ENCODE measurements at places on chromosomes 6 and 20.

DNA sequence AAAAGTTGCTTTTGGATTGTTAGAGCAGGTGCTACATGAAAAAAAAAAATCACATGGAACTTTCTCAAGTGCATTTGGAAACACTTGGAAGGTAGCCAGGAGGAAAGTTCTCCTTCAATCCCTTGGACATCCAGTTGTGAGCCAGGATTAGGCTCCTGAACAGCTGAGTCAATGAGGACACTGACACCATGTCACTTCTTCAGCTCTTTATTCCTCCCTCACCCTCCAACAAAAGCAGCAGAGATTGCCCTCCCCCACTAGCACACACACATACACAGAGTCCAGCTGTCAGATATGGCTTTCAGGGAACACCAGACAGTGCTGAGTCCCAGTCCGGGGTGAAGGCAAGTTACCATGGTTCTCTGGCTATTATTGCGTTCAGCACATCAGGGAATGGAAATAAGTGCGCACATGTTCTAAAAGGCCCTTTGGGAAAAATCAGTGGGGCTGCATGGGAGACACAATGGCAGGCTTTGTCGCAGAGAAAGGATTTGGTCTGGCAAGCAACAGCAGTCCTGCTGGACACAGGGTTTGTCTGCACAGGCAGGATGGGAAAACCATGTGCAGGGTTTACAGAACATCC, 124.7 kb upstream of the MARCKS start:
- DNase-seq, result no peak

DNA sequence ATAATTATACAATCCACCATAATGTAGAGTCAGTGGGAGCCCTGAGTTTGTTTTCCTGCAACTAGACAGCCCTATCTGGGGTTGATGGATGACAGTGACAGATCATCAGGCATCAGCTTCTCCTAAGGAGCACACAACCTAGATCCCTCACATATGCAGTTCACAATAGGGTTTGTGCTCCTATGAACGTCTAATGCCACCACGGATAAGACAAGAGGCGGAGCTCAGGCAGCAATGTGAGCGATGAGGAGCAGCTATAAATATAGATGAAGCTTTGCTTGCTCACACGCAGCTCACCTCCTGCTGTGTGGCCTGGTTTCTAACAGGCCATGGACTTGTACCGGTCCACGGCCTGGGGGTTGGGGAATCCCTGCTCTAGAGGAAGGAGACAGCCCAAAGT, 25.9 kb downstream of the EDEM2 start:
- no peak for DNase-seq

GRCh38 chr20:16922834-16923233, 174.7 kb downstream of the OTOR start:
- DNase-seq, result no peak

GRCh38 chr20:38208523-38208922, 43.5 kb upstream of the TGM2 start:
- no peak for DNase-seq

DNA sequence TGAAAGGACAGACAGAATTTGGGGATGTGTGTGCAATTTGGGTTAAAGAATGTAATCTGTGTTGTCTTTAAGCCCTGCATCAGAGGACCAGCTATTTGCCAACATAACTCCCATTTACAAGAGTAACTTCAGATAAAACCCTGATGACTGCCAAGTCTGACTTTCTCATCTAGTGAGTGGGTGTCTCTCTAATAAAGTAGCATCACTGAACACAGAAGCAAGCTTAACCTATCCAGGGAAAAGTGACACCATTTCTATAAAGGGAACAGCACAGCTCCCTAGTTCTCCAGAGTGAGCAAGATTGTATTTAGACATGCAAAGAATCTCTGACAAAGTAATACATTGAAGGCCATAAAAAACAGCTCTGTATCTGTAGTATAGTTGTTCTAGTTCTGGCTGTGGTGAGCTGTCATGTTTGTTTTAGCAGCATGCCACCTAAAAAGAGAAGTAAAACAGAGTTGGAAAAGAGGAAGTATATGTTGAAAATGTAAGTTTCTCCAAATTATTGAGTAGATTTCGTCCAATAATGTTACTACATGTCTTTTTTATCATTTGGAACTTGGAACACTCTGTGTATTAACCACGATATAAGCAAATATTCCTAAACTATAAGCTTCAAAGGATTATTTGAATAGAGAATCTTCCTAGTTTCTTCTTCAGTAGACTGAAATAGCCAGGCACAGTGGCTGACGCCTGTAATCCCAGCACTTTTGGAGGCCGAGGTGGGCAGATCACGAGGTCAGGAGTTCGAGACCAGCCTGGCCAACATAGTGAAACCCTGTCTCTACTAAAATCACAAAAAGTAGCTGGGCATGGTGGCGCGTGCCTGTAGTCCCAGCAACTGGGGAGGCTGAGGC, 8.8 kb upstream of the PIM1 start:
- peak; percentile 34 for DNase-seq

DNA sequence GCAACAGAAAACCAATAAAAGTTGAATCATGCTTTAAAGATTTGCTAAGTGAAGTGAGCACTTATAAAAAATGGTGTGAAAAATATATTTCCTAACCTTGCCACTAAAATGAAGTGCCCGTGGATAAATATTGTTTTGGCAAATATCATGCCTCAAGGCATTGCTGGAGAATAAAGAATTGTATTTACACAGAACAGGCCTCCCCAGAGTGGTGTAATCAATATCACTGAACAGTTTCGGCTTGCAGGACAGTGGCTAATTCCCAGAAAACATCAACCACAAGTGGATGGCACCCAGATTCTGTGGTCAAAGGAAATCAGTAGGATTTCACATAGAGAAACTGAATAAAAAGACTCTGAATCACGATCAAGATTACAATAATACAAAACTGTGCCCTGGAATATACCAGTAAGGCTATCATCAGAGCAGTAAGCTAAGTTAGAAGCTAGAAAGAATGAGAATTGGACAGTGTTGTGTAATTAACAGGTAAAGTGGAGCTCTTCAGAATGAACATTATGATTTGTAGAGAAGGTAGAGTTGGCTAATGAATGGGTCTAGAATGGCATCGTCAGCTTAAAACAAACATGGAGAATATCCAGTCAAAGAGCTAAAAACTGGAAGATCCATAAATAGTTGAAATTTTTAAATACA, 1026.9 kb upstream of the ADGRB3 start:
- DNase-seq, result no peak

DNA sequence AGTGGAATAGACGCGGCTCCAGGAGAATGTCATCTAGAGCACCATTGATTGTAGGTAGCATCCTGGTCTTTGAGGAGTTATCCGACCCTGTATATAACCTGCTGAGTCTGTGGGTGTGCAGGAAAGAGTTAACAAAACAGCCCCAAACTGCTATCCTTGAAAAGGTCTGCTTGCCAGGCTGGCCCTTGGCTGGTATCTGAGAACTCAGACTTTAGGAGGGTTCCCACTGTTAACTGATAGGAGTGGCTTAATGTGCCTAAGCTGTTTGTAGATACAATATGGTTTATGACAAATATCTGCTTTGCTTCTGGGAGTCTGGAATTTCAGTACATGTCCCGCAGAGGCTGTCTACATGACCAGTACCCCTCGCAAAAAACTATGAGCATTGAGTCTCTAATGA, 27.6 kb upstream of the MCUR1 start:
- DNase-seq, result no peak

DNA sequence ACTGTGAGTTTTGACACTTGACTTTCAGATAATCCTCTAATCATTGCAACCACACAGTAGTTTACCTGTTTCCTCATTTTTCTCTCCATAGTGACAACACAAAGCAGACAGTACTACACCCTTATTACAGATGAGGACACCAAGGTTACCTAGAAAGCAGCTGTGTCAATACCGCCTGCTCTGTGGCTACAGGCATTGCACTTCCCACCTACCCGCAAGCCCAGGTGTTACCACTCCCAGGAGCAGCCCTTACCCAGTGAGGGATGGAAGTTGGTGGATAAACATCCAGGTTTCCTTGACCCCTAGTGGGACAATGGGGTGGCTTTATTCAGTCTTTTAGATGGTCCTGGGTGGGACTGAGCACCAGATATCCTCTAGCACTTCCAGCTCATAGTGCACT, 503.6 kb downstream of the PTPRT start:
- no peak for DNase-seq

GRCh38 chr6:163828038-163828795, 413.7 kb downstream of the QKI start:
- peak; percentile 20 for DNase-seq

- no peak for DNase-seq
Observed at GRCh38 chr6:165971202-165971601, 196.4 kb downstream of the TBXT start.

DNA sequence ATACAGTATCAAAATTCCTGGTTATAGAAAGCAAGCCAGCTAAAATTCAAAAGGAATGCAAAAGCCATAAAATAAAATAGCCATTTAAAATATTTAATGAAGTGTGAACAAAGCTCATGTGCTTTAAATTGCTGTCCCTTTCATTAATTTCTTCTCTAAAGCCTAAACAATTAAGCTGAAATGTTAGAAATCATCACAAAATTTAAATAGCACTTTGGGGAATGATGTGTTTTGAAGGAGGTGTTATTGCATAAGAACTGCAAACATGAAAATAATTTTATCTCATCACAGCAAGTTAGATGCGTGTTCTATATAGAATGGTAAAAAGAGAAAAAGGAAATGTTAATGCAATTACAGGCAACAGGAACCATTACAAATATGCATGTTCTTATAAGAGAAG, 111.0 kb downstream of the RIMS1 start:
- no peak for DNase-seq

GRCh38 chr20:48635791-48636267, 192.0 kb downstream of the PREX1 start:
- DNase-seq, result peak; percentile 64

- no peak for DNase-seq
Observed at GRCh38 chr6:125356884-125357283, 55.1 kb upstream of the HDDC2 start.

DNA sequence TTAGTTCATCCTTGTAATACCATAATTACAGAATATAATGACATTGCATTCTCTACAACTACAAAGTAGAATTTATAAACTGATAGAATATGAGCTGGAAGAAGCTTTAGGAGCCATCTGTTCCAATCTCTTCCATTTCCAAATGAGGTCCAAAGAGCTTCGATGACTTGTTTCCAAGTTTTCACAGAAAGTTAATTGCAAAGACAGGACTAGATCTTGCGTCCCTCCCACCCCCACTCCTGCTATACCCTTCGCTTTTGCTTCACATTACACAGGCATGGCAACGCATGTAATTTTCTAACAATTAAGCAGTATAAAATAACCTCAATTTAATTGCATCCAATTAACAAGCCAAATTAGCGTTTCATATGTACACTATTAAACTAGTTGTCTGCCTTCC, 7.0 kb downstream of the HIVEP2 start:
- DNase-seq, result no peak

DNA sequence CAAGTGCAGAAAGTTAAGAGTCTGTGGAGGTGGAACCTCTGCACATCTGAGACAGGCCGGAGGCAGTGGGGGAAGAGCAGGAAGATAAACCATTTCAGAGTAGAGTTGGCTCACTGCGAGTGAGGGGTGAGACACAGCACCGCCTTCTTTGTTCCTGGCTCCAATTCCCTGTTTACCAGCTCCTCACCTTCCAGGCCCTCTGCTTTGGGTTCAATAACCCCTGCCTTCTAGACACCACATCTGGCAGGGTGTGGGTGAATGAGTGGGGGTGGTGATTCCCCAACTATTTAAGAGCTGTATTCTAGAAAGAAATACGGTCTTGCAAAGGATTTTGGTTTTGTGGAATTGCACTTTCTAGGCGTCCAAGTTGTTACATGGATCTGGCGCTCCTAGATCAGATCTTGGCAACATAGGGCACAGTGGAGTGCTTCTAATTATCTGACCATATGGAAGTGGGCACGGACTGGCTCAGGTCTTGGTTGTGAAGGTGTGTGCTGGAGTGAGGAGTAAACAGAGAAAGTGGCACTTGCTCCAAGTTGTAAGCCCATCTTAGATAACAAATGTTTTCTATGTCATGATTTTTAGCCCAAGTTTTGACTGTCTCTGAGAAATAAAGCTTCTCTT, 141.6 kb upstream of the NRN1 start:
- DNase-seq, result no peak

- no peak for DNase-seq
Observed at GRCh38 chr6:156449128-156449527, 328.1 kb upstream of the ARID1B start.

GRCh38 chr20:56359212-56360132, 698 bp downstream of the FAM210B start:
- DNase-seq, result peak; percentile 77

DNA sequence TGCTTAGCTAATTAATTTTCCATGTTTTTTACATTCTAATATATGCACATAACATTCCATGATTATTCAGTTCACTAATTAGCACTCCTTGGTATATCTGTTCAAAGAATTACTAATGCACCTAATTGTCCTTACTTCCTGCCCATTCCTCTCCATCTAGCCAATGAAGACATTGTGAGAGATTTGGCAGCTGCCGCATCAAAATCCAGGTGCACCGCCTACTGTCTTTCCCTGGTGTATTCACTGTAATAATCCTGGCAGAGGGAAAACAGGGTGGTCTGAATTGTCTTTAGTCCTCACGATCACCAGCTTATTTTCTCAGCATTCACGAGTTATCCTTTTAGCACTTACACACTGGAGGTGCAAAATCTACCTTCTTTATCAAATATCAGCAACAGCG, 61.0 kb upstream of the SCGN start:
- no peak for DNase-seq

- no peak for DNase-seq
Observed at GRCh38 chr20:47141941-47142773, 214.3 kb downstream of the ZMYND8 start.

DNA sequence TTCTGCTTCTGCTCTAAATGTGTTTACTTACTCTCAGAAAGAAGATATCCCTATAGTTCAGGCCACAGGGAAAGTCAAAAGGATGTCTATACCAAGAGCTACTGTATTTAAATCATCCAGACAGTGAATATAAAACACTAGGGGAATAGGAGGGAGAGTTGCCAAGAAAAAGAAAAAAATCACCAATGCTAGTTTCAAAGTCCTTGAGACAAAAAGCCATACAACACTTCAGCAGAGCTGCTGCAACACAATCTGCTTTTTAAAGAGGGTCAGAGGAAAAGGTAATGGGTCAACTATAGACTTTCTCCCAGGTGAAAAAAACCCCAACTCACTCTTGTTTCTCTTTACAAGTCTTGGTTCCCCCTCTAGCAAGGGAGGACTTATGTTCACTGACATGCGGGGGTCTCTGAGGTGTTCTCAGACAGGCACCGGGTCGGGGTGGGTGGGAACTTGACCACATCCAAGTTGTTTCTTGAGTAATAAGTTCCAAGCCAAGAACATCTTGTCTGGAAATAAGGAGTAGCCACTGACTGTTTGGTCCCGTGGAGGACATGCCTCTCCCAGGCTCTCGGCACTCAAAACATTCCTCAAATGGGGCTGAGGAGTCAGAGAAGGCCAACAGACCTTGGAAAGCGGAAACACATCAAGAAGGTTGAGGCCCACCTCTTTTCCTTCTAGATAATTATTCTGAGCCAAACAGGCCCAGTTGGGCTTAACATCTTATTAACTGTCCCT, 47.7 kb downstream of the GJA10 start:
- no peak for DNase-seq

GRCh38 chr6:148932731-148933130, 185.9 kb downstream of the UST start:
- DNase-seq, result no peak

GRCh38 chr6:107793191-107793590, 30.9 kb downstream of the SCML4 start:
- no peak for DNase-seq
